Suprapubic skin (tissue), 4 donors: ENCODE measurements at places on chromosomes 6 and 20. TPM values are rescaled to one million over a fixed set of nuclear protein-coding genes. Genes with fewer than 3 reads are reported as not detected.
A peak's percentile ranks its signal among the peaks of the same experiment; 100 is the strongest.

HAO1 gene
- total RNA-seq = not detected

SMOC2 gene
- 16.2 TPM for total RNA-seq

DNA sequence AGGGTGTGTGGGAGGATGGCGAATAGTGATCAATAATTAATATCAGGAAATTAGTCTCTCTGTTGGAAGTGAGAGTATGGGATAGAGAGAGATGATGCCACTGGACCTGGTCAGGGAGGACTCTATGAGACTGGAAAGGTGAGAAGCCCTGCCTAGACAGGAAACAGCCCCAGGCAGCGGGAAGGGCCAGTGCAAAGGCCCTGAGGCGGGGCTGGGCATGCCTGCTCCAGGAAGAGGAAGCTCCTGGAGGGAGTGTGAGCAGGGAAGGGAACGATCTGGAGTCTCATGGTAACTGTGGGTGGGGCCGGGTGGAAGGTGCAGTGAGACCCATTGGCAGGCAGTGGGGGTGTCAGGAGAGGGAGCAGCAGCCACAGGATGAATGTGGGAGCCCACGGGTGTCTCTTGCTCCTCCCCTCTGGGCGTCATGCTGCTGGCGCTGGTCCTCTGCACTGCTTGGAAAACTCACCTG, 1.8 kb upstream of the CST3 start:
- DNase-seq = no peak

DNA sequence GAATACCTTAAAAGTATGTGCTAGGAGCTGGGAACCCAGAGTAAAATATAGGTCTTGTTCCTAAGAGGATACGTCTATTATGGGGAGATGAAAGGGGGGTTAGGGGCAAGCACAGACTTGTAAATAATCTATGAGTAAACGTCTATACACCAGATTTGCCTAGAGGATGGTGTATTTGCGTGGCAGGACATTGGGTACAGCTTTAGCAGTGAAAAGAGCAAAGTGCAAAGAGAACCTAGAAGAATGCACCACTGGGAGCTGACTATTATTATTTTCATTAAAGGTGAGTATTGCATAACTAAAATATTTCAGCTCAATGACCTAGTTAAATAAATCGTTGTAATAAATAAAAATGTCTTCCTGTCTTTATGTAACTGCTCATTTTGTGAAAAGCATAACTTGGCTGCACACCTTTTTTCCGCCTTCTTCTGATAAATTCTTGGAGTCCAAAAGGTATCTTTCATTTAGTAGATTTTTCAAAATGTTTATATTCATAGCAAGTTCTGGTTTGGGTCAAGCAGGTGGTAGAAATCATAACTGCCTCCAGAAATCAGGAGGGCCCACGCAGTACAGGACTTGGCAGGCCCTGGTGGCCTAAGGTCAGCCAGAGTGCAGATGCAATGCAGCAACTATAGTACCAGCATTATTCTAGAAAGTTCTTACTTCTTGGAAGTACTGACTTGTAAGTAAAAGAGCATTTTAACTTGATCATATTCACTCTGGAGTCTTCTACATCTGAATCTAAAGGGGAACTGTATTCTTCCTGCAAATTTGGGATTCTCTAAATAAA, 357.2 kb downstream of the PLCB1 start:
- DNase-seq = no peak

TTK gene
- total RNA-seq = 6.1 TPM

DNA sequence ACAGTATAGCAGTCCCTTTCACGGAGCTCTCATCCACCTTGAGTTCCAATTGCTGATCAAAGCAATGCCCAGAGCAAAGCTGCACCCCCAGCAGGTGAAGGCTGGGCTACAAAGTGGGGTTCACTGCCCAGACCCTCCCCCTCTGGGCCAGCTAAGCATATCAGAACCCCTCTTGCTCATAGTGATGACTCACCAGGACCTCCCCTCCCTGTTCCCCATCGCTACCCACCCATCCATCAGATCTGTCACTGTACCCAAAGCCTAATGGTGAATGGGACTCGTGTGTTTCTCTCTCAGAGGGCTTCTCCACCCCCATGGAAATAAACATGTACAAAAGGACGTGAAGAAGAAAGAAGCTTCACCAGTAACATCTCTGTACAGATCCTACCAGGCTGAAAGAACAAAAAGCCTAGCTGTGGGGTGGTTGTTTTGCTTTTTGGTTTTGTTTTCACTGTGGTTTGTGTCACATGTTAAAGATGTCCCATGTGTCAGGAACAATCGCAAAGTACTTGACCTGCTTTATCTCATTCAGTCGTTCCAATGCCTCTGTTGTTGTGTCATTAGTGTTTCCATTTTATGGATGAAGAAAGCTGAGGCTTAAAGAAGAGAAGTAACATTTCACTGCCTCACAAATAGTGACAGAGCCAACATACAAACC, 518.5 kb downstream of the CD83 start:
- DNase-seq = no peak

- DNase-seq = no peak
These were observed 32.3 kb upstream of the ZFAND3 start for GRCh38 chr6:37787216-37787615.

DNA sequence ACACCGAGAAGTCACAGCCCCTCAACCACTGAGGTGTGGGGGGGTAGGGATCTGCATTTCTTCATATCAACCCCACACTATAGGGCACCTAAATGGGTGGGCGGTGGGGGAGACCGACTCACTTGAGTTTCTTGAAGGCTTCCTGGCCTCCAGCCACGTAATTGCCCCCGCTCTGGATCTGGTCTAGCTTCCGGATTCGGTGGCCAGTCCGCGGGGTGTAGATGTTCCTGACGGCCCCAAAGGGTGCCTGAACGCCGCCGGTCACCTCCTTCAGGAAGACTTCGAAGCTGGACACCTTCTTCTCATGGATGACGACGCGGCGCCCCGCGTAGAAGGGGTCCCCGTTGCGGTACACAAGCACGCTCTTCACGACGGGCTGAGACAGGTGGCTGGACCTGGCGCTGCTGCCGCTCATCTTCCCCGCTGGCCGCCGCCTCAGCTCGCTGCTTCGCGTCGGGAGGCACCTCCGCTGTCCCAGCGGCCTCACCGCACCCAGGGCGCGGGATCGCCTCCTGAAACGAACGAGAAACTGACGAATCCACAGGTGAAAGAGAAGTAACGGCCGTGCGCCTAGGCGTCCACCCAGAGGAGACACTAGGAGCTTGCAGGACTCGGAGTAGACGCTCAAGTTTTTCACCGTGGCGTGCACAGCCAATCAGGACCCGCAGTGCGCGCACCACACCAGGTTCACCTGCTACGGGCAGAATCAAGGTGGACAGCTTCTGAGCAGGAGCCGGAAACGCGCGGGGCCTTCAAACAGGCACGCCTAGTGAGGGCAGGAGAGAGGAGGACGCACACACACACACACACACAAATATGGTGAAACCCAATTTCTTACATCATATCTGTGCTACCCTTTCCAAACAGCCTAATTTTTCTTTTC, at the start of gene DCDC2:
Gene DCDC2 (minus strand): TSS at position 724 of the 883 bp plus-strand sequence. CDS start 309 bp downstream, at position 415.
- peak; percentile 81 for DNase-seq

DNA sequence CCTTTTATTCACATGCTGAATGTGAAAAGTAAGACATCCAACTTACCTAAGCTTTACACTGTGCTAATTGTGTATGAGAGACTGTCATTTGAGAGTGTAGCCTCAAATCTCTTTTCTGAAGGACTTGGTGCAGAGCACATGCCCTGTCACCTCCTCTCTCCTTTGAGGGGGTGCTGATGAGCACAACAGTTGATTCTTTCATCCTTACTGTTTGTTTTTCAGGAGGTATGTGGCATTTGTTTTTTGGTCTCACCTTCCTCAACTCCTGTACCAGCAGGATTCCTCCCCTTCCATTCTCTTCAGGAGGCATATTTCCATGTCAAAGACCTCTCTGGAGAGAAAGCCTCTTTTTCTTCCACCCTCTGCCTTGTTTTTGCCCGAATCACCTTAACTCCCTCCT, 252.6 kb upstream of the CITED2 start:
- no peak for DNase-seq

- no peak for DNase-seq
These were observed 43.1 kb downstream of the DSTN start for GRCh38 chr20:17612992-17613327.

GRCh38 chr6:16129623-16130401, 926 bp downstream of the MYLIP start:
- peak; percentile 75 for DNase-seq

PTCRA gene
- not detected for total RNA-seq

HLA-DOB gene
- 1.6 TPM for total RNA-seq

- no peak for DNase-seq
These were observed 790 bp downstream of the NEDD9 start for GRCh38 chr6:11231564-11232192.

DNA sequence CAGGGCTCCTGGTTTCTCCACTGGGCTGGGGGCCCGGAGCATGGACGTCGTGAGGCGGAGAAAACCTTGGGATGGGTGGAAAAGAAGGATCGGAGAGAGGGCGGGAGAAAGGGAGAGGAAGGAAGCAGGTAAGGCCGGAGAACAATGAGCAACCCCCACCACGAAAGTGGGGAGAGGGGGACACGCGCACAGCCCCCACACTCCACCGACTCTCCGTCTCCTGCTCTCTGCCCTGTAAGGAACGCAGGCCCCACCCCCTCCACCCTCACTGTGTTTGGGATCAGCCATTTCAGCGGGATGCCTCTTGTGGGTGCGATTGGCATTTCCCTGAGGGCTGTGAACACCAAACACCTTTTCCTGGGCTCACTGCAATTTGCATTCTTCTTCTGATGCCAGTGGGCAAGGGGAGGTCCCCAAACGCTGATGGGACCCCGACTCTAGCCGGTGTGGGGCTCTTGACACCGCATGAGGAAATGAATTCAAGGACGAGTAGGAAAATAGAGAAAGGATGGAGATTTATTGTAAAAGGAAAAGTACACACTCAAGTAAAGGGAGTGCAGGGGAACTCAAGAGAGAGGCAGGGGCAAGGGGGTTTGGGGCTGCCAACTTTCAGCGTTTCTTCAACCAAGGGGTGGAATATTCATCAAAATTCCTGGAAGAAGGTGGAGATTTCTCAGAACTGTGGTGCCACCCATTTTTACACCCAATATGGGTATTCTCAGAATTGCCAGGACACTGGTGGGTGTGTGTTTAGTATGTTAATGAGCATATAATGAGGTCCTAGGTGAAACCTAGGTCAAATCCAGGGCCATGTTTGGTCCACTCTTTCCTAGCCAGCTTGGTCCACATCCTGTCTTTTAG, 13.1 kb upstream of the RAET1L start:
- DNase-seq = peak; percentile 61

GMPR gene
- 16.4 TPM for total RNA-seq

KIF3B gene
- 17.3 TPM for total RNA-seq

BPIFB2 gene
- not detected for total RNA-seq

TNF gene
- total RNA-seq = 1.0 TPM

DNA sequence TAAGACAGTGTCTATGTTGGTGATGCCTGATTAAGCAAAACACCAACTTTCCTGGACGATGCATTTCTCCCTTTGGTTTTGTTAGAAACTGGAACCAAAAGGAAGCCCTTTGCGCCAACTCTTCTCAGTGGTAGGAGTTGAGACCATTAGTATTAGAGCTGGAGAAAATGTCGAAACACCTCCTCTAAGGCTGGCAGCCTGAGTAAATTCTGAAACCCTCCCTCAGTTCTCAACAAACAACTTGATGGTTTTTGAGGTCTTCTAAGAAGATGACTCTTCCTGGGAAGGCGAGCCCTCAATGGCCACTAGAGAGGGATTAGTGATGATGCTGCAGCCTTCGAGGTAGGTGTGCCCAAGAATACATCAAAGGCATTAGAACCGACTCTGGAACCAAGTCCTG, 78.4 kb upstream of the CCN6 start:
- DNase-seq = no peak

RNF39 gene
- 40.7 TPM for total RNA-seq

DNA sequence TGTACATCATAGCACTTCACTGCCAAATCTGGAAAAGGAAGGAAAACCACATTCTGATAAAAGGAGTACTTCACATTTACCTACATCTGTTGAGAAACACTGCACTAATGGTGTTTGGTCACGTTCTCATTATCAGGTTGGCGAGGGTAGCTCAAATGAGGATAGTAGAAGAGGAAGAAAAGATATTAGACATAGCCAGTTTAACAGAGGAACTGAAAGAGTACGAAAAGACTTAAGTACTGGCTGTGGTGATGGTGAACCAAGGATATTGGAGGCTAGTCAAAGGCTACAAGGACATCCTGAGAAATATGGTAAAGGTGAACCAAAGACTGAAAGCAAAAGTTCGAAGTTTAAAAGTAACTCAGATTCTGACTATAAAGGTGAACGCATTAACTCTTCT, 32.0 kb upstream of the GJA10 start:
- no peak for DNase-seq

INSM1 gene
- not detected for total RNA-seq

C4B gene
- 9.4 TPM for total RNA-seq

SLC22A7 gene
- not detected for total RNA-seq

ERMARD gene
- 22.4 TPM for total RNA-seq

GRCh38 chr6:35089935-35090505, 51.1 kb downstream of the TCP11 start:
- DNase-seq = peak; percentile 77

GRCh38 chr6:133463790-133464189, 222.6 kb downstream of the EYA4 start:
- DNase-seq = no peak

- DNase-seq = no peak
These were observed 6.1 kb downstream of the SLC32A1 start for GRCh38 chr20:38730167-38730988.

FRK gene
- total RNA-seq = 1.6 TPM

BPIFA1 gene
- total RNA-seq = not detected

DNA sequence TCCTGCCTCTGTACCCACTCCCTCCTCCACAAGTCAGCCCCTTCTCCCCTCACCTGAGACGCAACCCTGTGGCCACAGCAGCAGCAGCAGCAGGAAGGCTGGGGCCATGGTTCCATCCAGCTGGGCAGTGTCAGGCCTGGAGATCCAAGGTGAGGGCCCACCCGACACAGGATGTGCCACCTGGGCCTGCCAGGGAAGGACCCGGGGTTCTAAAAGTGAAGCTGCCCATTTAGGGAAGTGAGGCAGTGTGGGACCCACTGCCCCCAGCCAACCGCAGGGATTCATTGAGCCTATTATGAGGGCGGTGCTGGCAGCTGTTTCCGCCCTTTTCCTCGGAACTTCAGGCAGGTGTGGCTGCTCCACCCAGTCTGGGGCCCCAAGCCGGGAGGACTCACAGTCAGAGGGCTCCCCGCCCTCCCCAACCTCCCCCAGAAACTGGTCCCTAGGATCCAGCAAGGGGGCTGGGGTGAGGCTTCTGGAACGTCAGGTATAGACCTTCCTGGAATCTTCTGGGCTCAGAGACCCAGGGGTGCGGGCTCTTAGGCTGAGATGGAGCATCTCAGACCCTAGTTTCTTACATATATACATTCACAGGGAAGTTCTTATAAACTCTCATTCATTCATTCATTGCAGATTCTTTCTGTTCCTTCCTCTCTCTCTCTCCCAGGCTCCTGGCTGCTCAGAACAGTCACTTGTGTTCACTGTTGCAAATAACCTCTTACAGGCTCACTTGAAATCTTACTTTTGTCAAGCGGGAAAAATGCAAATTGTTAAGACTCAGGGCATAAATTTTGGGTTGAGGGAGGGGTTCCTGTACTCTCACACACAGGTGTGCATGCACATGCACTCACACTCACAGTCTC, at the start of gene TREML2:
Gene TREML2 (minus strand): TSS at position 249 of the 863 bp plus-strand sequence. CDS start 141 bp downstream, at position 108.
- DNase-seq = no peak

DBNDD2 gene
- total RNA-seq = 43.0 TPM

RFX6 gene
- not detected for total RNA-seq
